ENCODE measurements at places on chromosomes 3 and 15.

GRCh38 chr15:90181776-90182175 lies 19.4 kb upstream of the SEMA4B start:
- no peak for DNase-seq

DNA sequence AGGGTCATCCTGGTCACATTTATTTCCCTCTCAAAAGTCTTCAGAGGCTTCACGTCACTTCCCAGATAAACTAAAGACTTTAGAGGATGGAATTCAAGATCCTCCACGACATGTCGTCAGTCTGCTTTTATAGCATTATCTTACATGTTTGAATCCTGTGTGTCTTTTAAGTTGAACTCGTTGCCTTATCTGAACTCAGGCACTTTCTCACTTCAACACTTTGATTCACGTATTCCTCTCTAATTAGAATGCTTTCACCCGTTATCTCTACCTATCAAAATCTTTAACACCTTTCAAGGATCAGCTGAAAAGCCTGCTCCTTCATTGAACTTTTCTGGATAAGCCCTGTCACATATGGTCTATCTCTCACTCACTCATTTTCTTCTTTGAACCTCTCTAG lies 97.1 kb downstream of the MAP2K5 start:
- DNase-seq: no peak

- no peak for DNase-seq
Observed at GRCh38 chr3:173912126-173912525, 514.6 kb downstream of the NLGN1 start.

GRCh38 chr3:74491874-74492273 lies 122.6 kb downstream of the CNTN3 start:
- no peak for DNase-seq

GRCh38 chr15:63056829-63057228 lies 14.3 kb downstream of the TPM1 start:
- no peak for DNase-seq

DNA sequence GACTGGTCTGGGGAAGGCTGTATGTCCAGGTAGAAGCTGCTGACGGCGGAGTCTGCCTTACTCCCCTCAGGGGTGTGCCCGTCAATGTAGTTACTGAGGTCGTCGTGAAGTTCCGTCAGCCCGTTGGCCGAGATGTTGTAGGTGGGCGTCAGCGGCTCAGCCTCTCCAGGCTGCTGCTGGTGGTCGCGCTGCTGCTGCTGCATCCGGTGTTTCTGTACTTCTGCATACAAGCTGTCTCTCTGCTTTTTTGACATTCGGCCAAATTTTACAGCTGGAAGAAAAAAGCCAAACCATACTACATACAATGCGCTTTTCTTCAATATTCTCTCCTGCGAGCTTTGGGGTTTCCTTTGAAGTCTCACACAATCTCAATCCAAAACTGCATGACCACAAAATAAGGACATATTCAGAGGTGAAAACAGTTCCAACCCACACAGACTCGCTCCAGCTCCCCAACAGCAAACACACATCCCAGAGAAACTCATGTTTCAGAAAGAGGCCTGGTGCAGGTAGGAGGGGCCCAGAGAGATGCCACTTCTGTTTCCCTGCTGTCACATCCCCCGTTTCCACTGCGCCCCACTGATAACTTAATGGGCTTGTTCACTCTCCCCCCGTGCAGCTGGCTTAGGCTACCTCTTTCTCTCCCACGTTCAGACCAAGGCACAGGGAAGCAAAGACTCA lies 32.5 kb upstream of the ICE2 start:
- DNase-seq: peak; percentile 72

DNA sequence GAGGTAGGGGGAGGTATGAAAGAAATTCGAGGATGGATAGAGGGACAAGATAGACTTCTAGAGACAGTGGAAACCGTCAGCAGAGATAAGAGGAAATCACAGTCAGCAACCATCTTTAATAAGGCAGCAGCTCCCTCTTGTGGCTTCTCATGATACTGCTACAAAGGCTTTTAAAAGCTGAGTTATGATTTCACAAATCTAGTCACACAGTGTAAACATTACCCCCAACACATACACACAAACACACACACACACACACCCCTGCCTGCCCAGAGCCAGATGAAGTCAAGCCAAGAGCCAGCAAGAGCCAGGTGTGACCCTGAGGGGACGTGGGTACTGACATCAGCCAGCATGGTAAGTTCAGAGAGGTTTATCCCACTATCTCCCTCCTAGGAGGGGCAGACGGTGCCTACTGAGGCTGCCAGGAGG lies 18.9 kb upstream of the TGM5 start:
- peak; percentile 74 for DNase-seq

GRCh38 chr3:189269365-189269764 lies 97.6 kb downstream of the TPRG1 start:
- DNase-seq: no peak

DNA sequence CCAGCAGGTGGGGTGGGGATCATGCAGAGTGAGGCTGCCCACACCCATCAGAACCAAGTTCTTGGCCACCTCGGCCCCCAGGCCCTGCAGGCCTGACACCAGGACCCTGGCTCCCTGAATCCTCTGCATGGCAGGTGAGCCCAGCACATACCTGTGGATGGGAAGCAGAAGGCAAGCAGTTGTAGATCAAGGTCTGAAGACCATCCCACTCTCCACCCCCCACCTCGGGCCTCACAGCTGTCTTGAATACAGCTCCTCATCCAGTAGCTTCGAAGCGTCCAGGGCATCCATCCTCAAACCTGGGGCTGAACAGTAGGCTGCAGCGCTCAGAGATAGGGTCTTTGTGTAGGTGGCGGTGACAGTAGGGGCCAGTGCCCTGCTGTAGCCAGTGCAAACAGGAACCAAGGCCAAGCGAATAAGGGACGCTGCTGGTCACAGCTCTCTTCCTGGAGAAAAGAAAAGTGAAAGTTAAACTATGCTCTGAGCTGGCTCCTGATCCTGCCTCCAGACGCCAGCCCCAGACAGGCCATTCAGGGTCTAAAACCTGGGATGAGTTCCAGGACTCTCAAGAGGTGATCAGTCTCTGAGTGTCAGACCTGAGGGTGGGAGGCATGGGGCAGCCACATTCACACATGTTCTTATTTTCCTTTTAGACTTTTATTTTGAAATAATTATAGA lies at the start of gene UBA7:
UBA7 (minus strand) TSS at position 457 of the 678 bp plus-strand sequence; CDS start at position 291, 166 bp downstream.
- DNase-seq: peak; percentile 74

- DNase-seq: no peak
Observed at GRCh38 chr3:104066658-104067057, 1300.1 kb upstream of the ALCAM start.

- DNase-seq: no peak
Observed at GRCh38 chr15:29935296-29936004, 113.2 kb upstream of the TJP1 start.

GRCh38 chr15:78995921-78996893 lies 51.4 kb upstream of the CTSH start:
- DNase-seq: no peak

DNA sequence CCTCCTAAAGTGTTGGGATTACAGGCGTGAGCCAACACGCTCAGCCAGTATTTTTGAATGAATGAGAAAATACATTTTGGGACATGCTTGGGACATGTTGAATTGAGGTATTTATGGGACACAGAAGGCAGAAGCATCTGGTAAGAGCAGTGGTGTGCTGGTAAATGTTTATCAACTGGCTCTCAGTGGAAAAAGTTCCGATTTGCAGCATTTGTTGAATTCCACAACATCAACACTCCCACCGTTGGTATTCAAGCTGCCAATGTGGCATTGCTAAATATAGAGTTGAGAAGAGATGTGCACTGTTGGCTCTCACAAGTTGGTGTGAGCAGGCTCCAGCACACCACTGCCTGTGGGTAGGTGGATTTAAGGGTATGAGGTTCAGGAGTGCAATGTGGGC lies 35.8 kb upstream of the LRRFIP2 start:
- no peak for DNase-seq

- no peak for DNase-seq
Observed at GRCh38 chr3:170553788-170554757, 31.8 kb downstream of the SLC7A14 start.

All from muscle of back (tissue), 13 donors.